Endothelial cell (in vitro differentiated cells): ENCODE measurements at places on chromosomes 2 and 18. TPM values are rescaled to one million over a fixed set of nuclear protein-coding genes. Genes with fewer than 3 reads are reported as not detected.
A peak's percentile ranks its signal among the peaks of the same experiment; 100 is the strongest.

The TYMS gene
- total RNA-seq, result 61.7 TPM

The OST4 gene
- total RNA-seq, result 379 TPM

The ANKRD62 gene
- total RNA-seq, result 0.13 TPM

The TAF4B gene
- 3.3 TPM for total RNA-seq

The EPAS1 gene
- total RNA-seq, result 280 TPM

The LCT gene
- total RNA-seq, result 0.13 TPM

The CCBE1 gene
- total RNA-seq, result 1.2 TPM

DNA sequence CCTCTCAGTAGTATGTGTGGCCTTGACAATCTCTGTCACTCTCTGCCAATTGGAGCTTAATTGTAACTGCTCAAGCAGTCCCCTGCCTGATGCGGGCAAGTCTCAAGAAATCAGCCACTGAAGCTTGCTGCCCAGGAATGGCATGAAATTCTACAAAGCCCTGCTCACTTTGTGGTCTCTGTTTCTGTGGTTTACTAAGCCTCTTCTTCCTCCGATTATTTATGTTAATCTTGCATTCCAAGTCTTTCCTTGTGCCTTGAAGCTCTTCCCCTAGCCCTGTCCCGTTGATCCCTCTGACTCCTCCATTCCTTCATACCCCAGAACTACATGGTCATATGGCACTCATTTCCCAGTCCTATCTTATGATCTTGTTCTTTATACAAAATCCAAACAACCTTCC is 489.3 kb upstream of the CHST9 start:
- no peak overlapping the region for H3K4me3 ChIP-seq
- peaks cover 3% of the 10 kb centered on the region for H3K27me3 ChIP-seq
- no peak for DNase-seq
- peaks cover 5% of the 10 kb centered on the region for H3K36me3 ChIP-seq
- H3K27ac ChIP-seq, result no peak overlapping the region

DNA sequence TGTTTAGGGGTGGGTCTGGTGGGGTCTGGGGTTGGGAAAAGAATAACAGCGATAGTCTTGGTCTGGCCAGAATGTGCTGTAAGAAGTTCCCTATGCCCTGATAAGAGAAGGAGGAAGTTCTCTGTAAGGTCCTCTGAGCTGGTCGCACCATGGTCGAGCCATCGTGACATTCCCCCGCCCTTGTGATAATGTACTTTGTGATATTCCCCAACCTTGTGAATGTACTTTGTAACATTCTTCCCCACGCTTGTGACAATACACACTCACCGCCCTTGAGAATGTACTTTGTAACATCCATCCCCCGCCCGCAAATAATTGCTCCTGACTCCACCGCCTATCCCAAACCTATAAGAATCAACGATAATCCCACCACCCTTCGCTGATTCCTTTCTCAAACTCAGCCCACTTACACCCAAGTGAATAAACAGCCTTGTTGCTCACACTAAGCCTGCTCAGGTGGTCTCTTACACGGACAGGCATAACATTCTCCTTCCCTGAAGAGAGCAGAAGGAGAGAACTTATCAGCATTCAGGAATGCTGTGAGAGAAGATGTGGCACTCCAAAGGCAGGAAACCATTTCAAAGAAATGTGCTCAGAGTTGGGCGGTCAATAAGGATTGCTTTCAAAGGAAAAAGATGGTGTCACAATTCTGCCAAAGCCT is 17.8 kb upstream of the DUSP19 start:
- H3K4me1 ChIP-seq, result peaks cover 2% of the 10 kb centered on the region
- no peaks in the 10 kb centered on the region for H3K27me3 ChIP-seq
- H3K36me3 ChIP-seq, result no peaks in the 10 kb centered on the region
- H3K4me3 ChIP-seq, result no peak overlapping the region

- peaks cover 21% of the 10 kb centered on the region for H3K4me1 ChIP-seq
- peak overlapping the region; percentile 12 for H3K4me3 ChIP-seq
- peaks cover 14% of the 10 kb centered on the region for H3K36me3 ChIP-seq
Observed at GRCh38 chr2:10568736-10569432, 120.8 kb upstream of the ODC1 start.

DNA sequence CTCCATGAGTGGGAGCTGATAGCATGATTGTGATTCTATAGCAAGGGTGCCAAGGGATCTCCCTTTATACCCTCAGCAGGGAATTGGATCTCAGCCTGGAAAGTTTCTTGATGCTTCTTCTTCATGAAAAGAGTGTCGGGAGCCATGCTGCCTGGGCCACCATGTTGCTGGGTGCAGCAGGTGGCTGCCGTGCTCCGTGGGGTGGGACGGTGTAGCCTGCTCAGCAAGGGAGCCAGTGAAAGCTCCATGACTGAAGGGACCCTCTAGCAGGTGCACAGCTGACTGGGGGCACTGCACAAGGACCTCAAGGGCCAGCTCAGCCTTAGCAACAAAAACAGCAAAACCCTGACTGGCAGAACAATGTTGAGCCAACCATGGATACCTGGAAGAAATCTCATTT is 368.9 kb upstream of the HS6ST1 start:
- peaks cover 6% of the 10 kb centered on the region for H3K27me3 ChIP-seq
- H3K4me3 ChIP-seq, result no peak overlapping the region
- H3K36me3 ChIP-seq, result no peaks in the 10 kb centered on the region
- no peak for DNase-seq
- H3K4me1 ChIP-seq, result no peaks in the 10 kb centered on the region
- no peak overlapping the region for H3K27ac ChIP-seq

DNA sequence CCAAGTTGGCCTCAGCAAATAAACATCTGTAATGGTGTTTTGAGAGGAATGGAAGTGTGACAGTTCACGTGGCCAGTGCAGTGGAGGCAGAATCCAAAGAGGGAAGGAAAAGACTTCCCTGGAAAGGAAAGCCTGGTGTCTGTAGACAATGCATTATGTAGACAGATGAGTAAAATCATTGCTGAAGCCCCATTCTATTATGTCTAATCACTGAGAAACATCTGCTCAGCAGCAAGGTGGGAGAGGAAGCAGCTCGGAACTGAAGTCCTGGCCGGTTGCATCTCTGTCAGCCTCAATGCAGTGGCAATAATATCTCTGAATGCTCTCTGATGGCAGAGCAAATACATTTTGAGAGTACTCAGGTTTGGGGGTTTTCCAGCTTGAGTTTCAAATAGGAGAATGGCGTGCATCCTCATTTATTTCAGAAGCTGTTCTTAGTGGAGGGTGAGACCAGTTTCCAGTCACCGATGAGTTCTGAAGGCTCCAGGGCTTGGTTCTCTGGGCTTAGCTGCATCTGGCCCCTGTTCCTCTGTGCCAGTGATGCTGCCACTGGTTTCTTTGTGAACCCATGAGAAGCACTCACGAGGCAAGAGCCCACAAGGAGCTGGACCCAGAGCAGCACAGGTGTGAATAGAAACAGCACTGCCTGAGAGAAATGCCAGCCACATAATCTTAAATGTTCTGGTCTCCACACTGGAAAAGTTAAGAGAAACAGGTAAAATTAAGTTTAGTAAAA is 63.3 kb downstream of the RPIA start:
- peak overlapping the region; percentile 61 for H3K4me3 ChIP-seq
- peaks cover 38% of the 10 kb centered on the region for H3K4me1 ChIP-seq
- H3K27me3 ChIP-seq, result peaks cover 7% of the 10 kb centered on the region
- H3K36me3 ChIP-seq, result peaks cover 48% of the 10 kb centered on the region

- no peak overlapping the region for H3K4me3 ChIP-seq
- peaks cover 3% of the 10 kb centered on the region for H3K4me1 ChIP-seq
- no peaks in the 10 kb centered on the region for H3K36me3 ChIP-seq
- no peak overlapping the region for H3K27ac ChIP-seq
- DNase-seq, result no peak
Observed at GRCh38 chr18:11500153-11501122, 109.0 kb upstream of the SLC35G4 start.

- H3K27me3 ChIP-seq, result peaks cover 2% of the 10 kb centered on the region
- no peak overlapping the region for H3K4me3 ChIP-seq
- no peaks in the 10 kb centered on the region for H3K4me1 ChIP-seq
- no peak overlapping the region for H3K27ac ChIP-seq
- peaks cover 13% of the 10 kb centered on the region for H3K36me3 ChIP-seq
- no peak for DNase-seq
Observed at GRCh38 chr18:36821681-36822080, 7.1 kb downstream of the TPGS2 start.

GRCh38 chr2:226002438-226002837 is 602.9 kb downstream of the NYAP2 start:
- H3K36me3 ChIP-seq, result no peaks in the 10 kb centered on the region
- H3K4me3 ChIP-seq, result no peak overlapping the region
- H3K27me3 ChIP-seq, result no peaks in the 10 kb centered on the region
- peak overlapping the region; percentile 49 for H3K27ac ChIP-seq
- peaks cover 7% of the 10 kb centered on the region for H3K4me1 ChIP-seq

GRCh38 chr2:205994344-205994743 is 91.6 kb downstream of the INO80D start:
- H3K4me1 ChIP-seq, result peaks cover 2% of the 10 kb centered on the region
- no peak for DNase-seq
- H3K27me3 ChIP-seq, result no peaks in the 10 kb centered on the region

DNA sequence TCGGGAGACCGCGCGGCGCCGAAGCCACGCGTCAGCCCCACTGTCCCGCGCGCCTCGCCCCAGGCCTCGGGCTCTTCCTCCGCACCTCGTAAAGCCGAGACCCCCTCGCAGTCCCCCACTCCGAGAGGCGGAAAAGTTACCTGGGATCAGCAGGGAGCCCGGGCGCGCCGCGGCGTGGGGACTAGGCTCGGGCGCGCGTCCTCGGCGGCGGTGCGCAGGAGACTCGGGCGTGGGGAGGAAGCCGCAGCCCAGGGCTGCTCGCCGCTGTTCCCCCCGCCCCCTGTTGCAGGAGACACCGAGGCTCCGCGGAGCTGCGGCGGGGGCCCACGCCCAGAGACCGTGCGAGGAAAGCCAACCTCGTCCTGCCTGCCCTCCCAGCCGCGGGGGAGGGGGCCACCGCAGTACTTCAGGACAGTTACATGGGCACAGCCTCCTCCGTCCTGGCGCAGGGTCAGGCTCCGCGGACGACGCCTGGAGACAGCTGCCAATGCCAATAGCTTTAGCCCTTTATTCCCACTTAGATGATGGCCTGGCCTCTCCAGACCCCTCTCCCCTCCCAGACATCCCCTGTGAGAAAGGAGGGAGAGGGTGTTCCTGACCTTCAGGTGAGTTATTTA is at the start of gene EPB41L3:
Gene EPB41L3, minus strand, starts transcription at position 225 of the 617 bp plus-strand sequence. CDS start 54,814 bp downstream, outside the sequence.
- H3K4me1 ChIP-seq, result peaks cover 5% of the 10 kb centered on the region
- H3K27me3 ChIP-seq, result no peaks in the 10 kb centered on the region
- H3K27ac ChIP-seq, result no peak within 1 kb of the TSS
- H3K36me3 ChIP-seq, result no peaks in the 10 kb centered on the region
- DNase-seq, result peak; percentile 43

GRCh38 chr2:210895132-210895531 is 338.7 kb downstream of the CPS1 start:
- no peak overlapping the region for H3K27ac ChIP-seq
- DNase-seq, result peak; percentile 7
- no peaks in the 10 kb centered on the region for H3K36me3 ChIP-seq
- H3K4me1 ChIP-seq, result peaks cover 14% of the 10 kb centered on the region
- H3K27me3 ChIP-seq, result no peaks in the 10 kb centered on the region

- no peaks in the 10 kb centered on the region for H3K36me3 ChIP-seq
- no peaks in the 10 kb centered on the region for H3K27me3 ChIP-seq
- no peak for DNase-seq
- peaks cover 5% of the 10 kb centered on the region for H3K4me1 ChIP-seq
Observed at GRCh38 chr2:25105336-25106085, 62.9 kb downstream of the POMC start.

DNA sequence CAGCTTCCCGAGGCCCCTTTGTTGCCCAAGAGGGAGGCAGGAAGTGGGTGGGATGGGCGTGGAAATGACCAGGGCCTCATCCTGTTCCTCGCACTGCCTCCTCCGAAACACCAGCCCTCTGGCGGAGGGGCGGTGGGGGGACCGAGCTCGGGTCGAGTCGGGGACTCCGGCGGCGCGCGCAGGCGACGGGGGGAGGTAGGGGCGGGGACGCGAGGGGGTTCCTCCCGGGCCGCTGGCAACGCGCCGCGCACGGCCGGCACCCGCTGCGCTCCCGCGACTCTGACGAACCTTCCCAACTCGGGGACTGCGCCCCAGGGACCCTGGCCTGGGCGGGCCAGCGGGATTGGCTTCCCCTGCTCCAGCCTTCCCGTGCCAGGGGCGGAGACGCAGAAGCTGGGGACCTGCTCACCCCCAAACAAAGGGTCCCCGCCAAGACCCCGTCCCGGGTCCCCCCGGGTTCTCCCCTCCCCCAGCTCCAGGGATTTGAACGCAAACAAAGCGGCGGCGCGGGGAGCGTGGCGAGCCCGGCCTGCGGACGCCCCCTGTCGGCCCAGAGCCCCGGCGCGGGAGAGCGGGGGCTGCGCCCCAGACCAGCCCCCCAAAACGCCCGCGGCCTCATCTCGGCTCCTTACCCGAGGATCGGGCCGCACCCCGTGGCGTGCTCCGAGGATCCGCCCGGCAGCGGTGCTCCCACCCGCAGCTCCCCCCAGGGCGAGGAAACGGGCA is 1.2 kb downstream of the SEMA4C start:
- H3K27me3 ChIP-seq, result peaks cover 22% of the 10 kb centered on the region
- H3K36me3 ChIP-seq, result peaks cover 36% of the 10 kb centered on the region
- peak overlapping the region; percentile 94 for H3K27ac ChIP-seq
- peak; percentile 92 for DNase-seq
- H3K4me3 ChIP-seq, result peak overlapping the region; percentile 97

DNA sequence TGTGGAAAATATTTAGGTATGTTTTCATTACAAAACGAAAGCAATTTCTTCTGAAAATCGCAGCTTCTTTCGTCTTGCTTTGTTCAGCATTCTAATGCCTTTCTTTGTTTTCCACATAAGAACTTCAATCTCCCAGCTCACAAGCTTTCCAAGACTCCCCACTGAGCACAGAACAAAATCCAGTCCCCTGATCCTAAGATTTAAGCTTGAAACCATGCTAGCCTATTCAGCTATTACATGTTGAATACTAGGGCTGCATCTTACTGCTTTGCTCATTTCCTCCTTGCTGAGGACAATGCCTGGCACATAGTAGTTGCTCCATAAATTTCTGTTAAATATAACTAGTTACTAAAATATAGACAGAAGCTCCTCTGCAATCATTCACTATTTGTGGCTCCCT is 160.6 kb downstream of the GALNT3 start:
- H3K27ac ChIP-seq, result peak overlapping the region; percentile 4
- no peaks in the 10 kb centered on the region for H3K36me3 ChIP-seq
- H3K4me3 ChIP-seq, result no peak overlapping the region
- peaks cover 3% of the 10 kb centered on the region for H3K27me3 ChIP-seq
- DNase-seq, result no peak
- H3K4me1 ChIP-seq, result peaks cover 33% of the 10 kb centered on the region

GRCh38 chr18:50707855-50708469 is 111.9 kb downstream of the MRO start:
- H3K4me3 ChIP-seq, result no peak overlapping the region
- H3K36me3 ChIP-seq, result no peaks in the 10 kb centered on the region
- no peak overlapping the region for H3K27ac ChIP-seq
- H3K4me1 ChIP-seq, result peaks cover 4% of the 10 kb centered on the region
- no peak for DNase-seq
